ENCODE measurements at places on chromosomes 6 and 20.

DNA sequence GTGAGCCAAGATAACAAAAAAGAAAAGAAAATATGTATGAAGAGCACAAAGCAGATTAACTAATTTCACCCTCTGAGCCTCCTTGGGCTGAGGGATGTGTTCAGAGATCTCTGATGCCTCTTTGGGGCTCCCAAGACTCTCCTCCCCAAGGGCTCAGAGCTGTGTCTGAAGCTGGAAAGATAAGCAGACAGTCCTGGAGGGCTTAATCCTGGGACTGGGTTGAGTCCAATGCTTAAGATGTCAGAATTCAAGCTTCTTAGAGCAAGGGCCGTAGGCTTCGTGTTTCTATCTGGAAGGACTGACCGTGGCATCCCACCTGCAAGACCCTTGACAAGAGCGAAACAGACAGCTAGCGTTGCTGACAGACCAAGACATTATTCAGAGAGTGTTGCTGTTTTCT lies 229.0 kb downstream of the ZMYND8 start:
- no peak for DNase-seq

DNA sequence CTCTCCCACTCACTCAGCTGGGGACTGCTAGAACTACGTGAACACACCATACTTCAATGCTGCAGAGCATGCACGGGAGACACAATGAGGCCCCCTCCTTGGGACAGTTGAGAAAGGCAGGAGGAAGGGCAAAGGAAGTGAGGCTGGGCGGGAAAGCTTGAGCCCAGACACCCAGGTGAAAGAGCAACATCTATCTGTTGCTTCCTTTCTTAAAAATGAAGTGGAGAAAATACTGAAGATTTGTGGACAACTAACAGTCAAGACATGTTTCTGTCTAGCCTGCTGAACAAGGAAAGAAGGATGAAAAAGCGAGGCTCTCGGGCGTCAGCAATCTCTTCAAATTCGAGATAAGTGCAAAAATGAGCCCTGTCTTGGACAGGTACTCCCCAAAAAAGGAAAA lies 3.0 kb upstream of the NNAT start:
- DNase-seq, result no peak

GRCh38 chr6:12952318-12952717 lies 235.8 kb downstream of the PHACTR1 start:
- no peak for DNase-seq

DNA sequence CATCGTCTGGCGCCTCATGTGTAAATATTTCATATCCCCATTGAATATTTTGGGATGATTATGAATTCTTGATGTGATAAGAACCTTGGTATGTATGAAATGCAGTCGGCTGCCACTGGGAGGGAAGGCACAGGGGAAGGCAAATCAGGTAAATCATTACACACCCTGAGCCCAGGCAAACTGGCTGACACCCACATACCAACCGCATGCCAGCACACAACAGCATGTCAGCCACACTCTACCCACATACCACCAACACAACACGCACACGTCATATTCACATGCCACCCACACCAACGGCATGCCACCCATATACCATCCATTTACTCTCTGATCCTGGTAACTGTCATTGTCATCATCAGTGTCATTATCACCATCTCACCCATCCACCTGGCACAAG lies 28.3 kb upstream of the MDGA1 start:
- no peak for DNase-seq

GRCh38 chr6:71228461-71229041 lies 60.1 kb upstream of the OGFRL1 start:
- DNase-seq, result no peak

- no peak for DNase-seq
Measured at GRCh38 chr20:20454850-20455627, 87.1 kb downstream of the INSM1 start.

GRCh38 chr6:102798636-102799035 lies 1405.1 kb downstream of the GRIK2 start:
- no peak for DNase-seq

DNA sequence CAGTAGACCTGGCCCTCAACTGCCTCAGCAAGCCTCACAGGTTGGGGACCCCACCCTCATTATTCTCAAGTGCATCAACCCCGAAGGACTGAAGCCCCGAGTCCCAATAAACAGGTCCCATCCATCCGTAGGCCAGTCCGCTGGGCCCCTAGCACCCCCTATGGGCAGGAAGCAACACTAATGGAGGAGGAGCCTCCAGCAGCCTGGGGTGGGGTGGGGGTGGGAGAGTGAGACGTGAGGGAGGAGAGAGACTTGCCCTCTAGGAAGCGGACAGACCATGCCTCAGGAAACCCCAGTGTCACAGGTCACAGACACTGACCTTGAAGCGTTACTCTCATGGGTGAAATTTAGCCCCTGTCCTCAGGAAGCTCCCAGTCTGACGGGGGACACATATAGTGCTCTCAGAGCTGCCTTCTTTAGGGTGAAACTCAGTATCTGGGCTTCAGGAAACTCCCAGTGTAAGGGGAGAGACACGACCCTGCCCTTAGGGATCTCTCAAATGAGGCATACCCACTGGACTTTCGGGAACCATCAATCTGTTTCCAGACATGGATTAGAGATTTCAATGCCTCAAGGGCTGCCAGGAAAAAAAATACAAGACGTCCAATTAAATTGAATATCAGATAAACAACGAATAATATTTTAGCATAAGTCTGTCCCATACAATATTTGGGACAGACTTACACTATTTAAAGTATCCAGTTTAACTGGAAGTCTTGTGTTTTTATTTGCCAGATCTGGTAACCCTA lies 125.8 kb downstream of the MRPL14 start:
- DNase-seq, result no peak

GRCh38 chr6:133016631-133017030 lies 202.3 kb downstream of the RPS12 start:
- DNase-seq, result no peak

GRCh38 chr20:37310951-37311350 lies 21.5 kb downstream of the MANBAL start:
- no peak for DNase-seq

- DNase-seq, result no peak
Measured at GRCh38 chr6:116008470-116009243, 52.0 kb downstream of the FRK start.

- DNase-seq, result no peak
Measured at GRCh38 chr20:60372822-60373221, 414.6 kb downstream of the CDH26 start.

GRCh38 chr6:24900917-24901697 lies 34.7 kb downstream of the RIPOR2 start:
- DNase-seq, result no peak

DNA sequence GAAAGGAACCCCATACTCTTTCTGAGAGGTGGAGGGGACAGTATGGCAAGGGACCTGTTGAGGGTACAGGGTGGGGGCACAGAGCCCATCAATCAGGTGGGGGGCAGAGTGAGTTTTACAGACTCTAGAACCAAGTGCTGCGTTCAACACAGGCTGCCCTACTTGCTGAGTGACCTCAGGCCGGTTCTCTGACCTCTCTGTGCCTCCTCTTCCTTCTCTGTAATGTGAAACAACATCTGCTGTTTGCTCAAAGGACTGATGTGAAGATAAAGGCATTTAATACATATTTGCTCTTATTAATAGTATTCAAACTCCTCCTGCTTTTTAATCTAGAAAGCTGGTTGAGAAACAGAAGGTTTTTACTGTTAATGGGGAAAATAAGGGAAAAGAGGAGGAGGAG lies 25.9 kb upstream of the APMAP start:
- DNase-seq, result no peak

GRCh38 chr20:53613748-53614147 lies 20.1 kb upstream of the ZNF217 start:
- DNase-seq, result no peak

DNA sequence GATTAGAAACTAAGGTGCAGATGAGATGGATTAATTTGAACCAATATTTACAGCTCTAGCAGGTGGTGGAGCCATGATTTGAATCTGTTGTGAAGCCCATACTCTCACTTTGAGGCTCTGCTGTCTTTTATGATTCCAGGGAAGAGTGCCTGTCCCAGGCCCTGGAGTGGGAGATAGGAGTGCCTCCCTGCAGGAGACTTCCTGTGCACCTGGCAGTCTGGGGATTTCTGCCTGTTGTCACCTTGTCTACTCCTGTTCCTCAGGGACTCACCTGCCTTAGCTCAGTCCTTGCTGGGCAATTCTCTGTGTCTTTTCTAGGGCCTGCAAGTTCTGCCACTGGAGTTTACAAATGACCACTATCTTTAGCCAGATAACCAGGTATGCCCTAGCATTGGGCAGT lies 46.3 kb downstream of the SCAND1 start:
- no peak for DNase-seq

- DNase-seq, result no peak
Measured at GRCh38 chr6:158778005-158778527, 41.1 kb downstream of the EZR start.

- DNase-seq, result no peak
Measured at GRCh38 chr6:132357120-132357519, 44.2 kb downstream of the MOXD1 start.

DNA sequence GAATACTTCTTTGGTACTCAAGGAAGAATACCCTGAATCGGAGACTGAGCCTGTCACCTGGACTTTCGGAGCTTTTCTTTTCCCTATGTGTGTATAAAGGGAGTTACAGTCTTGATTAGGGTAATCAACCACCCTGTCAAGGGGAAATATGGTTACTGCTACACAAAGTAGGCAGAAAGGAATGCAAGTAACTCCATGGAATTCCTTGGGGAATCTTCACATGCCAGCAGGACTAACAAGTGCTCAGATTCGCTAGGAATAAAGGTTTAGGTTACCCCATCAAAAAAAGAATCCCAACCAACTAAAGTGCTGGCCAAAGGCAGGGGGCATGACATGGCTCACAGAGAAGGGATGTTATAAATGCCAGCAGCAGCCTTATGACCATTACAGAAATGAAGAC lies 10.4 kb downstream of the KCNS1 start:
- no peak for DNase-seq

- DNase-seq, result no peak
Measured at GRCh38 chr6:111806561-111807497, 66.4 kb downstream of the FYN start.

- DNase-seq, result no peak
Measured at GRCh38 chr6:132011582-132011981, 60.4 kb upstream of the CCN2 start.

GRCh38 chr20:53124075-53124551 lies 152.0 kb downstream of the TSHZ2 start:
- DNase-seq, result no peak

DNA sequence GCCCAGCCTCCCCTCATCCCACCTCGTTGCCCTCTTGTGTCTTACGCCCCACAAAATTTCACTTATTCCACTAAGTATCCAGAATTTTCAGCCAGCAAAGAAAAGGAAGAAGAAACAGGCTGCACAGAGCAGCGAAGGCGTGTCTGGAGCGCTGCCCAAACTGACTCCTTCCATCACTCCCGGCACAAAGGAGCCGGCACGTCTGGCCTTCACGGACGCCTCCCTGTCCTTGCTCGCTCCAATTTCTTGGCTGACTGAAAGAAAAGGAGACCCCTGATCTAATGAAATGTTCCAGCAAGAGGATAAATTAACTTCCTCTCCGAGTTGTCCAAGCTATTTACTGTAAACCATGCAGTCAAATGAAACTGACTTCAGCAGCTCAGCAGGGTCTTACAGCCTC lies 152.3 kb upstream of the CDH4 start:
- DNase-seq, result no peak

GRCh38 chr6:26592649-26593048 lies 4.1 kb upstream of the ABT1 start:
- DNase-seq, result no peak

- no peak for DNase-seq
Measured at GRCh38 chr6:66291905-66292304, 584.9 kb upstream of the EYS start.

DNA sequence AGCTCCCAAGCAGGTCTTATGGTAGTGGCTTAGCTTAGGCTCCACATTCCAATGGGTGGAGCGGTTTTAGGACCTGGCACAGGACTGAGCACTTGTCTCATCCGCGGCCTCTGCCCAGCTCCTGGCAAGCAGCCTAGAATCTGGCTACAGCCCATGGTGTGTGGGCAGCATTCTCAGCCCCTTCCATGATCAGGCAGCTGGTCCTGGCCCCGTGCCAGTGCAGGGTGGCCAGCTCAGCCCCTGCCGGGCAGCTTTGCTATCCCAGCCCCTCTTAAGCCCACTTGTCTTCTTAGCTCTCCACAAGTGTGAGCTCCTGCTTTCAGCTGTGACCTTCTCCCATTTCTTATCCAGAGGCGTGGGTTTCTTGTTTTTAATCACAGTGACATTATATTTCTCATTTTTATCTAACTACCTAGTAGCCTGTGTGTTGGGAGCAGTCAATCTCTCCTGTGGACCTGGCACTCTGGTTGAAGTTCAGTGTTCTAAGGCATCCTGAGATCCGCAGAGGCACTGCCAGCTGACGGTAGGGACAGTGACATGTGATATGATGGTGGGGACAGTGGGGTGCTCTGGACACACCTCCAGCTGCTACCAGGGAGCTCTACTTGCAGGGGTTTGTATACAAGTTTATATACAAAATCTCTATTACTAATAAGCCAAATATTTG lies 119.9 kb upstream of the PRND start:
- no peak for DNase-seq

- DNase-seq, result no peak
Measured at GRCh38 chr6:25266456-25267100, 12.6 kb upstream of the CARMIL1 start.

Measured in stimulated activated CD4-positive, alpha-beta T cell treated with anti-CD3 and anti-CD28 coated beads, Interleukin-2, amount 100 ng/mL, for 4 hours (primary cell).